H7 (cell line): ENCODE measurements at places on chromosomes 7 and 10. TPM values are rescaled to one million over a fixed set of nuclear protein-coding genes. Genes with fewer than 3 reads are reported as not detected.

ASAH2 gene
- total RNA-seq: 0.59 and 4.4 TPM in 2 replicates

GIMAP2 gene
- not detected in 2 replicates for total RNA-seq

- DNase-seq: no peak
Observed at GRCh38 chr7:69808391-69808790, 210.1 kb downstream of the AUTS2 start.

- DNase-seq: no peak
Observed at GRCh38 chr7:41010967-41011366, 691.9 kb downstream of the INHBA start.
